ENCODE measurements at places on chromosomes 2 and 18.

DNA sequence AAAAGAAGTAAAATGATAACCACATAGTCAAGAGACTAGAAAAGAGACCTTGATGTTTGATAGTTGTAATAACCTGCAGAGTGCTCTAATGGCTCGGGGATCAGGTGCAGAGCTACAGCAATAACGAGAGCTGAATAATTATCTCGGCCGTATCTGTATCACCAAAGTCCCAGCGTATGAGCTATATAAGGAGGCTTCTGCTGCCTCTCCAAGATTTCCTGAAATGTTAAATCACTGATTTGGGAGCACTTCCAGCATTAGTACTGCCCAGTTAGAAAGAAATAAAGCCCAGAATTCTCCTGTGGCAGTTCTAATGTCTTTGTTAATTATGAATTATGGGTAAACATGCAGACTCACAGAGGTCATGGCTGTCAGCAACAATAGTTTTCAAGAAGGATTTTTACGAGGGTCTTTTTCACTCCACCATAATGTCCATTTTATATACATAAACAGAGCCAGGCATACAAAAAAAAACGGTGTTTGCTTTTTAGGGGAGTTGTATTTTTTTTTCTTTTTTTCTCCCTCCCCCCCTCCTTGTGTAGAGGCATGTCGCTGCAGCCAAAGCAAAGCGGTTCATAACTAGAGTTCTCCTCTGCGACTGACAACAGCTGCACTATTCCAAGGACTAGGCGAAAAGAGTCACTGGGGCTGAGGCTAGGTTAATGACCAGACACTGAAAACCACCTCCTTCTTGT is 168.3 kb upstream of the VRK2 start:
- DNase-seq, result no peak

DNA sequence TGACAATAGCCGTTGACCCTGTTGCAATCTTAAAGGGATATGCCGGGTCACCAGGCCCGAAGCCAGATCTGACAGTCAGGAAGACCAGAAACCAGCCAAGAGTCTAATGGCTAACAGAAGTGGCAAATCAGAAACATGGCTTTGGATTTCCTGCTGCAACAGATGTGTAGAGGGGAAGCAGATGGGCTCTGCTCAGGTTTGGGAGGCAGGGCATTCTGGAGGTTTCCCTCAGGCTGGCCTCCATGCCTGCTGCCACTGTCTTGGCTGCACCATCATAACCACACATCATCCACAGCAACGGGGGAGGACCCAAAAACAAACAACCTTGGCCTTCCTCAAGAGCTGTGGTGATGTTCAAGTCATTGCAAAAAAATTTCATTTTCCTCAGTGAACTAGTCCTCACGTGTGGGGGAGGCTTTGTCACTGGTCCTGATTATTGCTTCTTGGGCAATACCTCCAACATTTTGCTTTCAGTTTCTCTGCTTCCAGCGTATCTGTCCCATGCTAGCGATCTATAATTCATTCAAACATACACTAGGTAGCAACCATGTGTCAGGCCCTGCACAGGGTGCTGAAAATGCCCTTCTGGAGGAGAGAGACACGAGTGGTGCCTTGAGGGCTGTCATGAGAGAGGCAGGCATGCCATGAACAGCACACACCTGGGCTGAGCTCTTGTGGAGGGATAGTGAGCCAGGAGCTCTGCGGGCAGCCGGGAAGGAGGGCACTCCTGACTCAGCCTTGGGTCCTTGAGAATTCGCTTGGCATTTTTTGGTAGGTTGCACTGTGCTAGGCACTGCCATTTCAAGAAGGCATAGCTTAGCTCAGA is 48.2 kb upstream of the LGALSL start:
- no peak for DNase-seq

DNA sequence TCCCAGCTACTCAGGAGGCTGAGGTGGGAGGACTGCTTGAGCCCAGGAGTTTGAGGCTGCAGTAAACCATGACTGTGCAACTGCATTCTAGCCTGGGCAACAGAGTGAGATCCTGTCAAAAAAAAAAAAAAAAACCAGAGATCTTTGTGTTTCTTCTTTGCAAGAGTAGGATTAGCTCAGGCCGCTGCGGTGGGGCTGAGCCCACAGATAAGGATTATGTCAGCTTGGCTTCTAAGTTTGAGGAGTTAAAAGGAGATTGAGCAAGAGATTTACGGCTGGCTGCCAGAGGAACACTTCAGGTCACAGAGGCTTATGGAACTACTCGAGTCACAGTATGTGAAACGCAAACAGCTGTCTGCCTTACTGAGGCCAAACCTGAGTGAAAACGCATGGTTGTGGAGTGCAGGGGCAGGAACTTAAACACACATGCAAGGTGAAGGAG is 146.7 kb upstream of the L3MBTL4 start:
- no peak for DNase-seq

- no peak for DNase-seq
Observed at GRCh38 chr2:196957442-196957841, 30.9 kb upstream of the PGAP1 start.

- DNase-seq, result no peak
Observed at GRCh38 chr2:110816404-110817365, 84.3 kb downstream of the ACOXL start.

- no peak for DNase-seq
Observed at GRCh38 chr18:22709288-22710060, 223.7 kb upstream of the RBBP8 start.

GRCh38 chr2:127762846-127763245 is 48.1 kb downstream of the WDR33 start:
- DNase-seq, result no peak

DNA sequence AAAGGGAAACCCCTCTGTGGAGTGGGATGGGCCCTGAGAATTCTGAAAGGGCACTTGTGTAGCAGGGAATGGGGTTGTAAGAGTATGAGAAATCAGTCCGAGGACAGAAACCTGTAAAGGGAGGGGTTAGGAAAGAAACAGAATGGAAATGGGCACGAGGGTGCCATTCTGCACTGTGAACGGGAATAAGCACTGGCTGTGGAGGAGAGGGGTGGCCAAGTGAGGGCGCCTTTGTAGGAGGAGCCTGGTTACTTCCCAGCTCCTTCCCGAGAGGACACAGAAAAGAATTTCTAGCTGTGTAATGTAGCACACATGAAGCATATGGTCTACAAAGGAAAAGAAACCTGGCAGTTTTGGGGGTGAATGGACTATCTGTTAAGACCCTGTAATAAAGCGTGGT is 53.4 kb downstream of the POLR1A start:
- no peak for DNase-seq

GRCh38 chr18:24220318-24220688 is 81.4 kb downstream of the CABYR start:
- DNase-seq, result no peak

GRCh38 chr2:33491441-33492084 is 15.1 kb downstream of the RASGRP3 start:
- DNase-seq, result no peak

DNA sequence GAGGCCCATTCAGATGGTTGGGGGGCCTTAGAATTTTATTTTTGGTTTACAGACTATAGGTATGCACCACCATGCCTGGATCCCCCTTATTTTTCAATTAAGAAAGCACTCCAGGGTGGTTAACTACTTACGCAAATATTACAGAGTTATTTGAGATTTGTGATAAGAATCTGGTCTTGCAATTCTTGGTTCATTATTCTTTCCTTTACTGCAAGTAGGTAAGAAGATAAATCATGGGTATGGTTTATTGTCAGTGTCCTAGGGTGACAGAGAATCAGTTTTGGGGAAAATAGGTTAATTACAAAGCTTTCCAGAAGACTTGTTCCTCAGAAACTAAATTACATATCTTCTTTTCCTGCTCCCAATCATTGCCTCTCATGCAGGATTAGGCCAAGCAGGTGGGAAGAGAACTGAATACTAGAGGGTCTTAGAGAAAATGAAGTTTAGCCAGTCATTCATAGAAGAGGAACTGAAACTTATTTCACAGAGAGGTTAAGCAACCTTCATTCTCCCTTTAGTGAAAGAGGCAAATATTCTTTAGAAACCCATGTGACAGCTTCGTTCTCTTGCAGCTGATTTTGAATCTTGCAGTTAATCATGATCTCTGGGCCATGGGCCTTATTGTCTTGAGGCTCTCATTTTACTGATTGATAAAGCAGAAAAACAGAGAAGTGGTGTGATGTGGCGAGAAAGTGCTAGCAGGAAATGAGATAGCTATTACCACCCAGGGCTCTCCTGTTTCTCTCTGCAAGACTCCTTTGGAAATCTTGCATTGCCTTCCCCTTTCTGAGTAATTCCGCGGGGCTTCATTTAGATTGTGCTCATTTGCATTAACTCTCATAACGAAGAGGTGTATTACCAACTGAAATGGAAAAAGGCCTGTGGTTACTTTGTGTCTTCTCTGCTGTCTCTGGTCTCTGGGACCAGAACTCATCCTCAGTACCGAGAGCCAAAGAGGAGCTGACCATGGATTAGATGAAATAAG is 44.8 kb upstream of the ARHGAP25 start:
- DNase-seq, result no peak

DNA sequence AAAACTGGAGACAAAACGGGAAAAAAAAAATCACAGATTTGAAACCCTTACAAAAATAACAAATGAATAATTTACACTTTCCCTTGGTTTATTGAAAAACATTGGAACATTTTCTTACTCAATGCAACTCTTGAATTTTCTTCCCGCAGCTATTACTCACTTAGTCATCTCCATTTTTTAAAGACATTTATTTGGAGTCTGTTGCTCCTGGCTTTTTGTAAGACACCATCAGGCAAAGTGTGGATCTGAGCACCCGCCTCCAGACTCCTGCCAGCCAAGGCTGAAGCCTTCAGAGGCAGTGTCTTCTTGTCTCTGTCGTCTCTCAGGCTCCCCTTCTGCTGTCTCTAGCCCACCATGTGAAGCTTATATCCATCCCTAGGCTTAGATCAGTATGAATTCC is 46.2 kb downstream of the TRIB2 start:
- DNase-seq, result no peak

- no peak for DNase-seq
Observed at GRCh38 chr18:68504441-68505177, 210.3 kb downstream of the TMX3 start.

DNA sequence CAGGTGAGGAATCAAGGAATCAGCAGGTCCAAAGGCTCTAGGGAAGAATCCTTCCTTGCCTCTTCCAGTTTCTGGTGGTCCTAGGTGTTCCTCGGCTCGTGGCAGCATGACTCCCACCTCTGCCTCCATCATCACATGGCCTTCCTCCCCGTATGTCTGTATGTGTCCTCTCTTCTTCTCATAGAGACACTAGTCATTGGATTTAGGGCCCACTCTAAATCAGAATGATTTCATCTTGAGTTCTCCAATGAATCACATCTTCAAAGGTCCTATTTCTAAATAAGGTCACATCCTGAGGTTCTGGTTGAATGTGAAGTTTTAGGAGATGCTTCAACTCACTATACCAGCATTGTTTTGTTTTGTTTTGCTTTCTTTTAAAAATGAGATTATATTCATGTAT is 11.1 kb upstream of the AGFG1 start:
- DNase-seq, result no peak

- DNase-seq, result no peak
Observed at GRCh38 chr2:168992026-168992425, 39.1 kb downstream of the ABCB11 start.

DNA sequence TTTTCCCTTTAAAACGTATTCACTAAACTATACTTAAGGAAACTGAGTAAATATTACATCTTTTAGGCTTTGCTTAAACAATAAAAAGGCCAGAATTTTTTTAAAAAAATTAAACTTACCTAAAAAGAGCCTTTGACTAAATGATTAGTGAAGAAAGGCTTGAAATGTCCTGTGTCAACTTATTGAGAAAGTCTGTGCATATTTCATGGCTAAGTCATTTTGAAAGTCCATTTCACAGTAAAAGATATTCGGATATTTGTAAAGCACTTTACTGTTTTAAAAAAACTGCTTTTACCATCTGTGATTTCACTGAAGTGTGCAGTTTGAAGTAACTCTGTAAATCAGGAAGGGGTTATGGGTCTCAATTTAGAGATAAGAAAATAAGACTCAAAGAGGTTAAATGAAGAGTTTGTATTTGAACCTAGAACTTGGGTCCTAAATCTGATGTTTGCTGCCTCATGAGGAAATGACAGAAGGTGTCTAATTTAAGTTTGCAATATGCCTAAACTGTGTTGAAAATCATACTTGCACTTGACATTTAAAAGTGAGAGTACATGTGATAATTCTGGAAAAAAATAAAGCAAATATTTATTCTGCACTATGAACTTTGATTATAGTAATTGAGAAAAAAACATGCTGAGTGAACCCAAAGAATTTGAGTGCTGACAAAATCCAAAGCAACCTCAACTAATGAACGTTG is 50.5 kb downstream of the RAB27B start:
- DNase-seq, result no peak

DNA sequence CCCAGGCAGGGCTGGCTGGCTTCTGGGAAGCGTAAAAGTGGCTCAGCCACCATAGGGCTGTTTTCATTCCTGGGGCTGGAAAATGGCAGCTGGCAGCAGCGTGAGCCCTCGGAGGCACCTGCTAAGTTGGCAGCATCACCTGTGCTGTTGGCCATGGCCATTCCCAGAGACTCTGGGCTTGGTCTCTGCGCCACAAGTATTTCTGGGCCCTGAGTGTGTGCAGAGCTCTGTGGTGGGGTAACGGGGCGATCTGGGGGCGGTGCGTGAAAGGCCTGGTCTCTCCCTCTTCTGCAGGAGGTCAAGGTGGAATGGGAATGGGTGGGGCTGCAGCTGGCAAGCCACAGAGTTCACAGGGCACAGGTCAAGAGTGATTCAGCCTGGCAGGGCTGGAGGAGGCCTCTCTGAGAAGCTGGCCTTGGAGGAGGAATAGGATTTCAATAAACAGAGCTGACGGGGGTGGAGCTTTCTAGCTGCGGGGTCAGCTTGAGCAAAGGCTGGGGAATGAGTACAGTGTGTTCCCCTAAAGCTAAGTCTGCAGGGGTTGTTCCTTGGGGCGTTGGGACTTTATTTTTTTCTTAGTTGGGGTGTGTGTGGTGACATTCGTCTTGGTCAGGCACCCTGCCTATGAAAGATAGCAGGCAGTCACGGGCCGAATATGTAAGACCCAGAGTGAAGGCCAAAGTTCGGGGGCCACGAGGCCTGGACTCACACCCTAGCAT is 10.3 kb upstream of the NTSR2 start:
- DNase-seq, result no peak

GRCh38 chr2:133390156-133390555 is 178.1 kb downstream of the NCKAP5 start:
- no peak for DNase-seq

- DNase-seq, result no peak
Observed at GRCh38 chr2:155770516-155770915, 562.0 kb downstream of the NR4A2 start.
